ENCODE measurements at places on chromosomes 11 and 22.

GRCh38 chr11:23564370-23564769 is 704.1 kb upstream of the CCDC179 start:
- DNase-seq: no peak

DNA sequence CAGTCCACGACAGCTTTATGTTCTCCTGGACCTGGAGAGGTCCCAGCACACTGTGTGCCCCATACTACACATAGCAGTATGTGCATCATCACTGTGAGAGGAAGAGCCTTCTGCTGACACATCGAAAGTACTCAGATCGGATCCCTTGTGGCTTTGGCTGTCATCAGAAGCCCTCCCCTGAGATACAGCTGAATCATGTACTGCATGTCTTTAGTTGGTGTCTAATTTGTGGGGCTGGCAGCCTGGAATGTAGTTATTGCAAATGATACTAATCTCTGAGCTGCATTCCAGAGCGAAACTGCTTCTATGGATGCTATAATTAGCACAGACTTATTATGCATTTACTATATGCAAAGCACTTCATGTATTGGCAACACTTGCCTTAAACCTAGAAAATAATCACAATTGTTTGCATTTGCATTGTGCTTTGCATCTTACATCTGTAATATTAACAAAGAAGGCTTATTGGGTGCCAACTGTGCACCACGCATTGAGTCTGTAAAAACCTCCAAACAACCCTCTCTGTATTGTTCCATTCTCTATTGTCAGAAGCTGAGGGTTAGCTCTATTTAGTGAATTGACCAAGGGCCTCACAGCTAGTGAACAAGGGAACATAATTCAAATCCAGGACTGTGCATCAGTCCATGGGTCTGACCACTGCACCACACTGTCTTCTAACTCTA is 89.2 kb upstream of the CRTAM start:
- DNase-seq: peak; percentile 16

DNA sequence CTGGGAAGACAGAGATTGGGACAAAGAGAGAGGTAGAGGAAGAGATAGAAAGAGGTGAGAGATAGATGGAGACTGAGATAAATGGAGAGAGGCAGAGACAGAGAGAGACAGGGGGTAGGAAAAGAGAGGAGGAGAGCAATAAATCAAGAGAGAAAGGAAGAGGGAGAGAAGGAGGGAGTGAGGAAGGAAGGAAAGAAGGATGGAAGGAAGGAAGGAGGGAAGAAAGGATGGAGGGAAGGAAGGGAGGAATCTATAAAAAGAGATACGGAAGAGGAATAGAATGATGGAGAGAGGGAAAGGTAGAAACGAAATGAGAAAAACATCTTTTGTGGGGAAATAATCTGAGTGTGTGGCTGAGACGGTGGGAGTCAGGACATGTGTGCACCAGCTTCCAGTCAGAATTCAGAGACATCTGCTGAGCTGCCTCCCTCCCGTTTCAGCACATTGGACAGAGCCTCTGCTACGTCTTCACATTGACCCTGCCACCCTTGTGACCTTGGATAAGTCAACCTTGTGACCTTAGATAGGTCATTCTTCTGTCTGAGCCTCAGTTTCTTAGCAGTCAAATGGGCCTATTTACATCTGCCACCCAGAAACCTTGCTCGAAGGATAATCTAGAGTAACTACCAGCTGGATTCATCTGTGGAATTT is 417.8 kb downstream of the MIAT start:
- no peak for DNase-seq

GRCh38 chr11:72433455-72434036 is 785 bp downstream of the CLPB start:
- no peak for DNase-seq

- DNase-seq: no peak
Measured at GRCh38 chr11:9758637-9759518, 95.0 kb downstream of the SWAP70 start.

DNA sequence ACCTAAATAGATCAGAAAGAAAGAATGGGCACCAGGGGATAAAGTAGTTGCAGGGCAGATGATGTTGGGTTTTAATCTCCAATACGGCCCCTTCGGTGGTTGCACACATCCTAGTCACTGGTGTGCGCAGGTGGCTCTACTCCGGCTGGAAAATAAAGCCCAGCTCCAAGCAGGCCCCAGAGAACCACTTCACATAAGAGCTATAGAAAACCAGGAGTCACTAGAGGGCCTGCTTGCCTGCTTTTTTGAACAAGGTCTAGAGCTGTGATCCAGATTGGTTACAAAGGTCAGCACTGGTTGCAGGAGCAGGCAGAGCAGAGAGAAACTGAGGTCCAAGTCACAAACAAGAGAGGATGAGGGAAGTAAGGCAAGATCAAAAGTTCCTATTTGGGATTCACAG is 41.5 kb upstream of the MS4A8 start:
- DNase-seq: no peak

DNA sequence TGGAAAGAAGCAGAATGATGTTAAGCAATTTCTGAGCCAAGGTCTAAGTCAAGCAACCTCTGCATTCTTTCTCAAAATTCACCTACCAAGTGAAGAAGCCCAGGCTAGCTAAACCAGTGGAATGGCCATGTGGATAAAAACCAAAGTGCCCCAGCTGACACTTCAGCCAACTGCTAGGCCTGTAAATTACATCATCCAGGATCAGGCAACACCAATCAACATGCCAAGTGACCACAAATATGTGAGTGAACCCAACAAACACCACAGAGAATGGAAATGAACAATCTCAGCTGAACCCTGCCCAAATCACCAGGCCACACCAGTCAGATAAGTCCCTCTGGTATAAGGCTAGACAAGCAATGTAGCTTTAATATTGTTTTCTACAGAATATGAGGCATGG is 25.1 kb upstream of the FJX1 start:
- DNase-seq: no peak

Data from CD4-positive, alpha-beta T cell (primary cell).